ENCODE measurements at places on chromosomes 11 and 22.

DNA sequence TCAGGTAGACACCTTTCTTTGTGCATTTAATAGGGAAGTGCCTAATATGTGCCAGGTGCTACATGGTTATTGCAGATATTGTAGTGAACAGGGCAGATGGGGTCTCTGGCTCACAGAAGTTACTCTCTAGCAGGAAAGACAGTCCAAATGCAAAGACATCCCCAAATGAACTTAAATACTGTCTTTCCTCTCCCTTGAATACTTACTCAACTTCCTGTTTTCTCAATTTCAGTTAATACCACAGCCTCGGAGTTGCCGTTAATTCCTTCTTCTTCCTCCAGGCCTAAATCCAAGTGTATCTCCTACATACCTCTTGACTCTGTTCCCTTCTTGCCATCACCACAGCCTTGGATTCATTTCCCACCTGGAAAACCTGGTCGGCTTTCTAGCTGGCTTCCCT, 134.3 kb upstream of the SESN3 start:
- peak; percentile 77 for DNase-seq

DNA sequence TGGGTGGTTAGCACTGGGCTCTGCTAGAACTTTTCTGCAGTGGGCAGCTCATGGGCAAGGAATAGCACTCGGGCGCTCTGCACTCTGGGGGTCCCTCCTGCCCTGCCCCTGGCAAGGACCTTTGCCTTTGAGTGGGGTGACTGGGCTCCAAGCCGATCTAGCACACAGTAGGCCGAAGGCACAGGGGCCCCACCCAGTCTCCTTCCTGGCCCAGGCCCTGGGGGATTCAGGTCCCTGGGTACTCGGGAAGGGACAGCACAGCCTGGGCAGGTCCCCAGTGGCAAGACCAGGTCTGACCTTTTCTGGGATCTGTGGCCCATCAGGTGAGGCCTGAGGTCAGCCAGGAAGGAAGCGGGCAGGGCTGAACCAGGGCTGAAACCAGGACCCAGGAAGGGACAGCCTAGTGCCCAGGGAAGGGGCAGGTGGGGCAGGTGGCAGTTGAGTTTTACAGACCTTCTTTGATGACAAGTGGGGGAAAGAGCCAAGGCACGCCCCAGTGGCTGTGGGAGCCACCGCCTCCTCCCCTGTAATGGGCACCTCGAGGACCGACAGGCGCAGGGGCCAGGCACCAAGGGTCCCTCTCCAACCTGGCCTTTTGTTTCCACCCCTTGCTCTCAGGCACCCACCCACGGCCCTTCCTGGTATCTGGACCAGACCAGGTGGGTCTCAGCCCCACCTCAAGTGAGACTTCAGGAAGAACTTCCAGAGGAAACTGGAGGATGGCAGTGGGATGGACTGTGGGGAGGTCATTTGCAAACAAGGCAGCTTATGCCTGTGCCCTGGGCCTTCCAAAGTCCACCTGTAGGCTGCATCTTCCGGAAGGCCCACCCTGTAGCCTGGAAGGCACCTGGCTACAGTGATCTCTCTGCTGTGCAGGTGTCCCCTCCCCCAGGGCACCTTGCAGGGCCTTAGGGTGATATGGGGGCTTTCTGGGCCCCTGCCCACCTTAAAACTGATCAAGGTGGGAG, 883 bp upstream of the AIFM3 start:
- no peak for DNase-seq

GRCh38 chr22:43114958-43115357, 4.4 kb downstream of the BIK start:
- DNase-seq: no peak

- no peak for DNase-seq
Measured at GRCh38 chr22:20027966-20028854, 7.3 kb downstream of the TANGO2 start.

GRCh38 chr11:102429691-102430090, 22.9 kb downstream of the TMEM123 start:
- no peak for DNase-seq

DNA sequence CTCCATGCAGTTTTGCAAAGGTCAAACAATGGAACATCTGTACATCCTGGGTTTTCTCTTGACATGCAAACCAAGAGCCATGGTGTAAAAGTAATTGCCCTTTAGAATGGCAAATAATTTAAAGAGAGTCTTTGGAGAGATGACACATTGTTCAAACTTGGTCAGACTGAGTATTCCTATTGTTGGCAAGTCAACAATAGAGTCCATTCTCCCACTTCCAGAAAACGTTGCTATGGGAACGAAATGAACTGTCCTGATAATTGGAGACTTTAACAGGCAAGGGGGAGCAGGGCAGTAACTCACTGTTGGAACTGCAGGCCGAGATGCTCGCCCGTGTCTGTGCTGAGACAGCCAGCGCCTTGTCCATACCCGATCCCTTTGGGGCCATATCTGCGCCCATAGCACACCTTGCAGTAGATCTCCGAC, 13.9 kb downstream of the CSRP3 start:
- no peak for DNase-seq

- DNase-seq: no peak
Measured at GRCh38 chr22:42275970-42276369, 5.5 kb upstream of the TCF20 start.

Measured in suppressor macrophage (primary cell).